ENCODE measurements at places on chromosomes 11 and 22. TPM values are rescaled to one million over a fixed set of nuclear protein-coding genes. Genes with fewer than 3 reads are reported as not detected.

Gene RABL2B
- 12.6 TPM for total RNA-seq

Gene TRIM49
- total RNA-seq: not detected

Gene RAB1B
- total RNA-seq: 167 TPM

Gene JHY
- 1.3 TPM for total RNA-seq

Gene PAMR1
- 4.5 TPM for total RNA-seq

Gene PARVA
- total RNA-seq: 12.1 TPM

Gene CD6
- 0.19 TPM for total RNA-seq

Gene KLHL35
- total RNA-seq: 0.14 TPM

Gene GRIA4
- total RNA-seq: not detected

Gene TSPO
- total RNA-seq: 767 TPM

Gene ZDHHC8
- 13.1 TPM for total RNA-seq

Gene APOA5
- total RNA-seq: not detected

Gene ACRV1
- not detected for total RNA-seq

Gene SUSD2
- 1.7 TPM for total RNA-seq

Gene ISX
- not detected for total RNA-seq

Gene MMP11
- total RNA-seq: 1.3 TPM

Gene HYOU1
- 112 TPM for total RNA-seq

Gene HOATZ
- not detected for total RNA-seq

Gene RGL4
- total RNA-seq: not detected

Gene MS4A7
- not detected for total RNA-seq

Gene GAB4
- total RNA-seq: not detected

Gene MPEG1
- not detected for total RNA-seq

Gene RAG2
- total RNA-seq: not detected

Gene PLXNB2
- total RNA-seq: 221 TPM

Gene ART5
- not detected for total RNA-seq

Gene HBB
- total RNA-seq: not detected
